Naive B cell (primary cell): ENCODE measurements at places on chromosomes 12 and 14.

GRCh38 chr12:132185705-132186104 is 41.4 kb downstream of the NOC4L start:
- DNase-seq: no peak

GRCh38 chr12:108637222-108637971 is 3.7 kb upstream of the SELPLG start:
- no peak for DNase-seq

DNA sequence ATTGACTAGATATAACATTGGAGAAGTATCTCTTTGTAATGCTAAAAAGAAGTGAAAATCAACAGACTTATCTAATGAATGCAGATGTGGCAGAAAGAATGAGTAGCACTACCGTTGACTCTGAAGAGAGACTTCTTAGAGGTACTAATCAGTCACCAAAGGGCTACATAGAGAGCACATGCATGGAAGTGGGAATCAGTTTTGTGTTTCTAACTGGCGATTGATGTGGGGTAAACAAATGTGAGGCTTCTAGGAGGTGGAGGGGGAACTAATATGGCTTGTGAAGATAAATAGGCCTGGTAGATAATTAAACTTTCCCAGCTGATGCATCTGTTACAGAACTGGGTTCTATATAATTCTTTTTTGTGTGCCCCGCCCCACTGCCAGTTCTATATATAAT is 10.5 kb downstream of the COCH start:
- DNase-seq: no peak

DNA sequence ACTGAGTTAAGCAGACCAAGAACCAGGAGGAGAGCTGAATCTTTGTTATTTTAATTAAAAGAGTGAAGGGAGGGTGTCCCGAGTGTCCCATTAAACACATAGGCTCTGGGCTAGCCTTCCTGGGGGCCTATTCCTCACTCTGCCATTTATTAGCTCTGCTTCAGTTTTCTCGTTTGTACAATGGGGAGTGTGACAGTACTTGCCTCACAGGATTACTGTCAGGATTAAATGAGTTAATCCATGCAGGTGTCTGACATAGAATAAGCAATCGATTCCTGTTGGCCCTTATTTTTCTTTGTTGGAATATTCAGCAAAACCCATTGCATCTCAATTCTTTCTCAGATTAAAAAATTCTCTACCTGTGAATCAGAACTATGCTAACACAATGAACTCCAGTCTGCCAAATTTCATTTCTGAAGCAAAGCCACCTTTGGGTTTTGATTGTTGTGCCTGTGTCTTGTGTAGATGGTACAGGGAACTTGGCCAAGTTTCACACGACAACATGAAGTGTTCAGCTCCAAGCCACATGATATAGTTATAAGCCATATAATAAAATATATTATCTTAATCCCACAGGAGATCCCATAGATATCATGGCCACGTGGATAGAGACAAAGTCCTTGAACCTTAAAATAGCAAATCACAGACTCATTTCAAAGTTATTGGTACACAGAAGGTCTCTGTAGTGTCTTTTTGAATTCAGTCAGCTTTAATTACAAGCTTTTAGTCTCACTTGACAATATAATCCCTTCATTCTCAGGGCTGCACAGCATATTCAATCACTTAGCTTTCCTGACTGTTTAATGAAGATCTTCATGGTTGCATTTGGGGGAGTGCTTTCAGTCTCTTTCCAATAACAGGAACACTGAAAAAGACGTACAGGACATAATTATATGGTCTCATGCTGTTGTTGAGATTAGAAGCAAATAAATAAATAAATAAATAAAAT is 34.4 kb upstream of the CRY1 start:
- no peak for DNase-seq

GRCh38 chr12:115424003-115424402 is 740.0 kb upstream of the TBX3 start:
- no peak for DNase-seq

GRCh38 chr12:46197883-46198282 is 71.0 kb downstream of the SLC38A1 start:
- no peak for DNase-seq

DNA sequence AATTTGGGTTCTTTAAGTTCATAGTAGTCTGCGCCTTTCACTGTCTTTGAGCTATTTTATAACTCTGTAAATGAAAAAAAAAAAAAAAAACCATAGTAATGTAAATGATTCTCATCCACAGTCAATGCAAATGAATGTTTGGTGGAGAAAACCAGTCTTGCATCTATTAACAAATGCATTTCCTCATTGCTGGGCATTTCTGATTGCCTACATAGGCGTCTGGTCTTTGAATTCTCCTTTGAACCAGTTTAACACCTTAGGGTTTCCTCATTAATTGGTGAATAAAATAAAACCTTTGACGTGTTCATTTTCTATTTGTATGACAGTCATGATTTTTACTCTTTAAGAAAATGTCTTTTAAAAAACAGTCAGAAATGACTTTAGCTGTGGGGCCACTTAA is 114.8 kb downstream of the C12orf75 start:
- no peak for DNase-seq

DNA sequence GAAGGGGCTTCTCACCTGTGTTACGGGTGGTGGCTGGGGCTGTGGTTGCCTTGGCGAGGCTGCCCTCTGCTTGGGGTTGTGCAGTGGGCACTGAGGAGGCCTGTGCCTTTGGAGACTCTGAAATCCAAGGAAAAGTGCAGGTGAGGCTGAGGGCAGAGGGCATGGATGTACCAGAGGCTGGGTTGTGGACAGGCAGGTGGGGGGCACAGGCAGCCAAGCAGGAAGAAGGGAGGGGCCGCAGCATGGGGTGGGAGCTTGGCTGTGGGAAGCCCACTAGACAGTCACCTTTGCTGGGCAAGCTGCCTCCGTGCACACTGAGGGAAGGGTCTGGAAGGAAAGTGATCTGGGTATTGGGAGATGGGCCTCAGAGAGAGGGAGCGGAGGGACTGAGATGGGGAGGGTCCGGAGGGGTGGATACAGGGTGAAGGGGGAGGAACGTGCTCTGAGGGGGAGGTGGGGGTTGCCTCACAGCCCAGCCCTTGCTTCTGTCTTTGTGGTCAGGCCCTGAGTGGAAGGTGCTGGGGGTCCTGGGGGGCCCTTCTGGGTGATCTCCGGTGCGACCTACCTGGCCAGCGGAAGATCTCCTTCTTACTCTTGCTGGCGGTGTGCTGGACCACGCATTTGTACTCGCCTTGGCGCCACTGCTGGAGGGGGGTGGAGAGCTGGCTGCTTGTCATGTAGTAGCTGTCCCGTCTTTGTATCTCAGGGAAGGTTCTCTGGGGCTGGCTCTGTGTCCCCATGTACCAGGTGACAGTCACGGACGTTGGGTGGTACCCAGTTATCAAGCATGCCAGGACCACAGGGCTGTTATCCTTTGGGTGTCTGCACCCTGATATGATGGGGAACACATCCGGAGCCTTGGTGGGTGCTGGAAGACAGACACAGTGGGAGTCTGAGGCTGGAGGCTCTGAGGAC is 318.7 kb downstream of the TMEM121 start:
- DNase-seq: no peak

- DNase-seq: no peak
Observed at GRCh38 chr14:64501411-64502171, 2.0 kb downstream of the ZBTB25 start.

DNA sequence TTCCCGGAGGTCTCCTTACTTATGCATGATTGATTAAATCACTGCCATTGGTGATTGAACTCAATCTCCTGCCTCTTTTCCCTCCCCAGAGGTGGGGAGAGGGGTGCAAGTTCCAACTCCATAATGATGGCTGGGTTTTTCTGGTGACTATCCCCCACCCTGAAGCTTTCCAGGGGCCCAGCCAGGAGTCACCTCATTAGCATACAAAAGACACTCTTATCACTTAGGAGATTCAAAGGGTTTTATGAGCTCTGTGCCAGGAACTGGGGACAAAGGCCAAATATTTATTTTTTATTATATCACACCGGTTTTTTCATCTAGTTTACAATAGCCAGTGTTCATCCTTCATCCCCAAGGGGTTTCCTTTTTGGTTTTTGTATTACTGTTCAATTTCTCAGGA is 300.7 kb downstream of the ETNK1 start:
- DNase-seq: no peak

- no peak for DNase-seq
Observed at GRCh38 chr14:29741909-29742401, 185.7 kb downstream of the PRKD1 start.

DNA sequence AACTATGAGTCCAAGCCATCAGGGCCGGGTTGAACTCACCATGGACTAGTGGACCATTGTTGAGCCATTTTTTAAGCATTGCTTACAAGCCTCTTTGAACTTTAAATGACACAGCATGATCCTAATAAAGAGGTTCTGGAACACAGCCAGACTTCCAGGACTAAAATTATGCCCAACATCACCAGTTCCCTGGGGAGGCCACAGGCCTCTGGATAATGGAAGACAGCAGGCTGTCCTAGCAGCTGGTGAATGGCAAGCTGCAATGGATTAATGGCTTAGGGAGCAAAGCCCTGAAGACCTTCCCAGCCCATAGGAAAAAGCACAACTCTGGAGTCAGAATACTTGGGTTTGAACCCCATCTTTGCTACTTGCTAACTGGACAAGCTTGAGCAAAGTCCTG is 71.3 kb downstream of the FLRT2 start:
- DNase-seq: no peak

DNA sequence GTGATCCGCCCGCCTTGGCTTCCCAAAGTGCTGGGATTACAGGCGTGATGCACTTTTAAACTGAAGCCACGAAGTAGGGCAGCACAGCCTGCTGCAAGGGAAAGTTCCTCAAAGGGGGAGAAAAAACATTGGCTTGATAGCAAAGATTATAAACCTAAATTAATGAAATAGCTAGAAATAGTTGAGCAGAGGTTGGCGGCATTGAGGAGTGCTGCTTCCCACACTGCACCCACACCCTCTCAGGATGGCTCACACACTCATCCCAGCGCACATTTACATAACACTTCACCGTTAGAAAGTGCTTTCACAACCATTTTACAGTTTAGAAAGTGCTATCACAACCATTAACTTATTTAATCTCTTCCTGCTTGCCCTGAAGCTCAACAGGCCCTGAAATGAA is 44.4 kb upstream of the TCL1A start:
- no peak for DNase-seq

DNA sequence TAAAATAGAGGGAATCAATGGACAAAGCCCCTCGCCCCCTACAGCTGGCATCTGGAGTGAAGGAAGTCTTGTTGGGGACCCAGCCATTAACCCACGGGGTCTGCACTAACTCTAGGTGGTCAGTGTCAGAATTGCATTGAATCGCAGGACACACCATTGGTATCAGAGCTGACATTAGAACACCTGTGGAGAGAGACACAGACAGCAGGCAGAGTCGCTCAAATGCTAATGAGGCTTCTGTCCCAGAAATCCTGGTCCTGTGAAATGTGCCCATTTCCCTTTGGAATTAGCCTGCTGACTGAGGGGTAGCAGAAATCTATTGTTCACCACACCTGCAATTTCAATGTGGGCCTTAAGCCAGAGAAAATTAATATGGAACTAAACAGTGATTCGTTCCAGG is 33.0 kb downstream of the TMEM132D start:
- DNase-seq: no peak

GRCh38 chr12:11761869-11762567 is 112.5 kb downstream of the ETV6 start:
- DNase-seq: no peak

DNA sequence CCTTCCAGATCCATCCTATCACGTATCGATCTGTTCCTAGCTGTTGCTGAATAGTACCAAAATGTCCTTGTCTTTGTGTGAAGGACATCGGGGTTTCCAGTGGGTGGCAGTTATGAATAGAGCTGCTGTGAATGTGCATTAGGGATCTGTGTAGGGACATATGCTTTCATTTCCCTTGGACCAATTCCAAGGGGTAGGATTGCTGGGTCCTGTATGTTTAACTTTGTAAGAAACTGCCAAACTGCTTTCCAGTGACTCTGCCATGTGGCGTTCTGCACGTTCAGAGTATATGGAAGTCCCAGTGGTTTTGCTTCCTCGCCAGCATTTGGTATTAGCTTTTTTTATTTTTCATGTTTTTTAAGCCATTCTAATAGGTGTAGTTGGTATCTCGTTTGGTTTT is 28.6 kb downstream of the PACS2 start:
- no peak for DNase-seq

- no peak for DNase-seq
Observed at GRCh38 chr14:36293824-36294223, 26.6 kb downstream of the MBIP start.

DNA sequence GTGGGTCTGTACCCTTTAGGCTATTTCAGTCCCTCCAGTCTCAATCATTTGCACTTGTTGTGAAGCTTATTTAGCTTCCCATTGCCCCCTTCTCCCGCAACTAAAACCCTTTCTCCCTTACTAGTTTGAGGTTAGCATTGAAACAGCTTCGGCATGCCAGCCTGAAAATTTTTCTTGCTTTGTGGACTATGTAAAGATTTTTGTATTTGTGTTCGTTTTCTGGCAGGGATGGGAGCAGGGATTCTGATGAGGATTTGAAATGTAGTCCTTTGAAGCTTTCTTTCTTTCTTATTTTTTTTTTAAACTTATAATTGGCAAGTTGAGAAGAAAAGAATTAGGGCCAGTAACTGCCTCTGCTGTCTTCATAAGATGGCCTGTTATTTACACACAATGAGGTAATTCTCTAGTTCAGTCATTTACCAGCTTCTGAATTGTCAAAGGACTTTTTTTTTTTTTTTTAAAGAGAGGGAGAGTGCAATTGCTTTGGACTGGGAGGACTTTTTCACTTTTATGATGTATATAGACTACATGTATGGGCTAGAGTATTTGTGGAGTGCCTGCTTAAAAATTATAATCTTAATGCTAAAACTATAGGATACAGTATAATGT is 29.0 kb downstream of the PALS1 start:
- DNase-seq: no peak
